ENCODE measurements at places on chromosomes 3 and 15.

DNA sequence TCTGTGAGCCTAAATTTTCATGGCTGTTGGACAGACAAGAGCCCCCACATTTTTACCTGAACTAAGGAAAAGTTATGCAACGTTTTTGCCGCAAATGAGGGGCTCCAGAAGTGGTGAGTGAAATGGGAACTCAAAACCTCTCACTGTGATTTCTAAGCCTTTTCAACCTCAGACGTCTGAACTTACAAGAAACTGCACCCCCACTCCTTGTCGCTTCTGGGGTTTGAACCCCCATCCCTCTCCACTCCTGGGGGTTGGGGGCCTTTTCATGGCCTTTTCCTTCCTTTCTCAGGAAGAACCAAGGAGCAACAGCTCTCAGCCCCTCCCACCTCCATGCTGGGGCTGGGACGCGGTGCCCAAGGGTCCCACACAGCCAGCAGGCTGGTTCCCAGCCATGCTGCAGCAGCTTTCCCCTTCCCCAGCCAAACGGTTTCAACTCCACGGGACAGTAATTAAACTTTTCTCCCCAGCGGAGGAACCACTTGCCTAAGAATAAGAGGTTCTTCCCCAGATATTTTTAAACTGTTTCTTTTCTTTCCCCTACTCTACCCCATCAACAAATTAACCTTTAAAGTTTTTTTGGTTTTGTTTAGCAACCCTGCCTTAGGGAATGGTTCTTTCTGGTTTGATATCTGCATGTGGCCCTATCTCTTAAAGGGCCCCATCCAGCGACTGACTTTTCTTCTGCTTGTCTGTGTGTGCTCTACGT is 387.6 kb upstream of the CBLB start:
- DNase-seq, result no peak

DNA sequence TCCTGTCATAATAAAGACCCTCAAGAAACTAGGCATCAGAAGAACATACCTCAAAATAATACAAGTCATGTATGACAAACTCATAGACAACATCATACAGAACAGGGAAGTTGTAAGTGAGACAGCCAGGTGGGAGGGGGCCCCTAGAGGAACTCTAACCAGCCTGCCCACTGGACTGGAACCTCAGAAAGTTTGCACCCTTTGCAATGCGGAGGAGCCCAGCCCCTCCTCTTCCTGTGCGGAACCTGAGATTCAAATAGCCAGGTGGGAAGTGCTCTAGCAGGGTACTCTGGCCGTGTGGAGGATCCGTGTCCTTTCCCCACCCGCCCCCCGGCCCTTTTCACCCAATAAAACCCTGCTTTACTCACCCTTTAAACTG is 387.0 kb upstream of the CBLB start:
- no peak for DNase-seq

DNA sequence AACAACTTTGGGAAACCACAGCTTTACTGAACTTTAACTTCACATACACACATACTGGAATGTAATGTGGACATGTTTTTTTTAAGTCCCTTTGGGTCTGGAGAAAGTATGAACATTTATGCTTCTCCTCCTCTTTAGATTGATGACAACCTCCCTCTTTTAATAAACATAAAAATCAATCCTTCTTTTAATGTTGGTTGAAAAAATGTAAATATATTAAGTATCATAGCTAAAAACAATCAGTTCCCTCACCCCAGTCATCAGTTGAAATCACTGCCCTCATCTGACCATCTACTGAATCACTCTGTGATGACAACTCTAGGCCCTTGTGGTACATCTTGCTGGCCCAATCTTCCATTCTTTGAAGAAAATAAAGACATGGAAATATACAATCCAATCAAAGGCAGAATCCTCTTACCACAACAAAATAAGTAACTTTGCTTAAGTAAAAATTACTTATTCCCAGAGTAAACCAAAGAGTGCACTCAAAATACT is 6.4 kb downstream of the AAGAB start:
- DNase-seq, result no peak

DNA sequence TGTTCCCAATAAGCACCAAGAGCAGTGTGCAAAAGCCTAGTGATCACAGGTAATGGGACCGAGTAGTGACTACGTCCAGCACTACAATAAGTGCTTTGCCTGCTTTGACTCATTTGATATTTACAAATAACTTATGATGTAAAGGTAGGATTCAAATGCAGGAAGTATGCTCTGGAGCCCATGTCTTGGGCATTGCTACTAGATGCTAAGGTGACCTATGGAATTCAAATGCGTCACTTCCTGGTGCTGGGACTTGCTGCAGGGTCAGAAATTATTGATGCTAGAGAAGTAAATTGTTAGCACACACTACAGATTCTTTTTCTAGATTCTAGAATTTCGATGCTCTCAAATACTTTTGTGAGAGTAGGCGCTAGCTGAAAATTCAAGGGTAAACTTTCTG is 101.2 kb upstream of the TSC22D2 start:
- no peak for DNase-seq

DNA sequence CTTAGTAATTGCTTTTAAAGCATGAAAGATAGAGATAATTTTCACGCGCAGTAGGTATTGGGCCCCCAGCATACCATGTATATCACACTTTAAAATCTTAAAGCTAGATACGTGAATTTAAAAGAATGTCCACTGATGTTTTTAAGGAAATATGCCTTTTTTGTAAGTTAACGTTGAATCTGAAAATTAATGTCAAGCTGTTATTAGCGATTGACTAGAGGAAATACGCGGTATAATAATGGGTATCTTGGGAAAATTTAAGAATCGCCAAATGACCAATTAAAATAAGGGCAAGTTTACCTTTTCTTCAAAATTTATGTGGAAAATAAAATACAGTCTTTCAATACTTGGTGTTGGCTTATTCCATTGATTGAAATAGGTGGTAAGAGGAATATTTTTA is 13.3 kb upstream of the CHD2 start:
- DNase-seq, result no peak

DNA sequence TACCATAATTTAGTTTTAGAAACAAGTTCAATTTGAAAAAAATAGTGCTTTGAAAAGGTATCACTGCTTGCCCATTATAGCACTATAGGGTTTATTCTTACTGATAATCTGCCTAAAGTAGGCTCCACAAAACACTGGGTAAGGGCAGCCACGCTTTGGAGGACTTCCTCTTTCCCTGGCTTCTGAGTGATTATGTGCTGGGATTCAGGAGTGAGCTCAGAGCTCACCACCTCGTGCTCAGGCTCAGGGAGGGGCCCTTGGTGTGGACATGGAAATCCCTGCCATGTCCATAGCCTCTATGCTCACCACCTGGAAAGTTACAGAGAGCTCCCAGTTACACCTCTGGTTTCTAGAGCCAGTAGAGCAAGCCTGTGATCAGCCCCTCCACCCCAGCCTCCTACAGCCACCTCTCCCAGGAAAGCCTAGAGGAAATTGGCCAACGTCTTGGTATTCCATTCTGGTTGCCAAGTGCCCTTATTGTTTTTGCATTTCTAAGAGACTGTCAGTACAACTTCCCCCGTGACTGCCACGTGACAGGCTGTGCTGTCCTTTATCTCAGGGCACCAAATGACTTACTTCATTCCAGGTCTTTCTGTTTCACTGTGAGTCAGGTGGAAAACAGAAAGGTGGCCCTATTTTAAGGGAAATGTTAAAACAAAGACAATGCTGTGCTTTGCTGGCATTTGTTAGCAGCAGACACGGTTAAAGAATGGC is 316.0 kb downstream of the RORA start:
- DNase-seq, result no peak

GRCh38 chr3:22634433-22634832 is 568.7 kb upstream of the UBE2E2 start:
- no peak for DNase-seq

- no peak for DNase-seq
These were observed 144.6 kb downstream of the RORA start for GRCh38 chr15:61084472-61084871.

DNA sequence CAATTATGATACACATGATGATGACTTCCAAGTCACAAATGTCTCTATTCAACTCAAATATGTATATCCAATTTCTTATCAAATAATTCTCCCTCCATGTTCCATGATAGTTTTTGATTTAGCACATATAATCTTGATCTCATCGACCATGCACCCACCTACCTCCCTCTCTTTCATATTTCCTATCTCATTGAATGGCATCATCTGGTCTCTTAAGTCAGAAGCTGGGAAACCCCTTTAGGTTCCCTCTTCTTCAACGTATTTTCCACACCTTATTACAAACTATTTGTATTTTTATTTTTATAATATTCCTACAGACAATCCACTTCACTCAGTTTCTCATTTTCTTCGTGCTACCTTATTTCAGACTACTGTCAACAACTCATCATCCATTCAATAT is 56.9 kb upstream of the DPH6 start:
- DNase-seq, result no peak

- peak; percentile 78 for DNase-seq
These were observed 3.0 kb upstream of the TLE3 start for GRCh38 chr15:70100474-70101341.

GRCh38 chr3:134040066-134040465 is 10.3 kb upstream of the SLCO2A1 start:
- DNase-seq, result no peak

DNA sequence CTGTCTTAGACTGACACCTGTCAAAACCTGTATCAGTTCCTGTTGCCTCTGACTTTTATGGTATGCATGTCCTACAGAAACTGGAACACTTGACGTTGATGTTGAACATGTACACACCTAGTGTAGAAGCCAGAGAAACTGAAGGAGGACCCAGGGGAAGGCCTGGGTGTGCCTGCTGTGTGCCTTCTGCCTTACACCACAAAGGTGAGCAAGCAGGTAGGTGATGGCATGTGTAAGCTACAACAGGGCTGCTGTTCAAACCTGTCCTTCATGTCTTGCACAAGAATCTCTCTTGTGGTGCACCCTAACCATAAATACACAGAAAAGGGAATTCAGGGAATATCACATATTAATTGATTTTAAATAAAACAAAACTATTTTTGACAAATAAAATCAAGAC is 13.6 kb upstream of the AQP9 start:
- DNase-seq, result no peak

All from activated CD8-positive, alpha-beta memory T cell treated with anti-CD3 and anti-CD28 coated beads, Interleukin-2, amount 50 U/mL, for 48 hours (primary cell).